ENCODE measurements at places on chromosomes 1 and 21.
A peak's percentile ranks its signal among the peaks of the same experiment; 100 is the strongest.

GRCh38 chr1:106217765-106218164, 838.7 kb upstream of the PRMT6 start:
- DNase-seq = no peak

DNA sequence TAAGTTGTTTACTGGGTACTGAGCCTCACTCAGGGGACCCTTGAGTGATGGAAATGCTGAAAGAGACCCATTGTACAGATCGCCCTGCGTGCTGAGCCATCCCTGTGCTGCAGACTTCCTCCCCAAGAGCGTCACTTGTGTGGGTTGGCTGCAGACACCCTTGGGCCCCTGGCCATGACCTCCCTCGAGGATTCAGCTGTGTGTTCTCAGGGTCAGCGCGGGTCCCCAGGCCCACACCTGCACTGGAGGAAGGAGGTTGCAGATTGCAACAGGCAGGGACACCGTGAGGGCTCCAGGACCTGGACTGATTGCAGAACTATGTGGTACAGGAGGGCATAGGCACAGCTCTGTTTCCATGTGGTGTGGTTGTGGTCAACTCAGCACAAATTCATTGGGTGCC, 4.4 kb downstream of the SNAP47 start:
- DNase-seq = no peak

- DNase-seq = peak; percentile 44
Observed at GRCh38 chr1:150168960-150169601, 19.4 kb downstream of the PLEKHO1 start.

- DNase-seq = no peak
Observed at GRCh38 chr1:10521537-10522157, 46.9 kb downstream of the PEX14 start.

- no peak for DNase-seq
Observed at GRCh38 chr1:153570874-153571273, 5.2 kb upstream of the S100A2 start.

- peak; percentile 20 for DNase-seq
Observed at GRCh38 chr1:233945573-233945972, 41.1 kb downstream of the SLC35F3 start.

DNA sequence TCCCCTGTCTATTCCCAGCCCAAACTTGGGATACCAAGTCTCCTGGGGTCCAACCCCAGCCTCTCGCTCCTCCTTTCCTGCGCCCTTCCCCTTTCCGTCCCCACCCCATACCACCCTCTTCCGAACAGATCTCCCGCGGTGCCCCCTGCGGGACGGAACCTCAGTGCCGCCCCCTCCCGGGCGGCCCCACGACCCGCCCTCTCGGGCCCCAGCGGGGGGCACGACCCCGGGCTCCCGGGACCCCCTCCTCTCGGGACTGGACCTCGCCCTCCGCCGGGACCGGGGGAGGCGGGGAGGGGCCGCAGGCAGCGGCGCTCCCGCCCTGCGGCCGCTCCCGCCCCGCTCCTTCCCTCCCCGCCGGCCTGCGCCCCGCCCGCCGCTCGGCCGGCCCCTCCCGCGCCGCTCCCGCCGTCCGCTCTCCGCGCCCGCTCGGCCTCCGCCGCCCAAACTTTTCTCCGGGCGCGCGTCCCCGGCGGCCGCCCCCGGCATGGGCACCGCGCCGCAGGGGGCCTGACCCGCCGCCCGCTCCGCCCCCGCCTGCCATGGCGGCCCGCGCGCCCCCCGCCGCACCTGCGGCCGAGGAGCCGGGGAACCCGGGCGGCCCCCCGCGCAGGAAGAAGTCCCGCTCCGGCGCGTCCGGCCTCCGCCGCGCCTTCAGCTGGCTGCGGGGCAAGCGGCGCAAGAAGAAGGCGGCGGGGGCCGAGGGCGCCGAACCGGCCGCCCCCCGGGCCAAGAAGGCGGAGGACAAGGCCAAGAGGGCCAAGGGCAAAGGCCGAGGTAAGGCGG, 39.0 kb upstream of the SYNC start:
- DNase-seq = no peak

DNA sequence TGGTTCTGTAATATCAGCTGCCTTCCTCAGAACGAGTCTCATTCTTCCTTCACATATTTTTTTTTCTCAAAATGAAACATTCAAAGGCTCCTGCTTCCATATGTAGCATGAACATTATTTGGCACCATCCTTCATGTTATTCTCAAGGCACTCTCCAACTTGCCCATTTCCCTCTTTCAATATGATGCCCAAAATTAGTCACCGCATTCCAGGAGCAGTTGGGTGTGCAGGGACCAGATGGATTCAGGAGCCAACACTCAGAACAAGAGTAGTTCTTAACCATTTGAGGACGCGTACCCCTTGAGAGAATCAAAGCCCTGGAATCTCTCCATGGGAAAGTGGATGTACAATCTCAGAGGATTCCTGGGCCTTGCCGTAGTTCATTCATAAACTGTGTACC, 50.3 kb downstream of the KCNK1 start:
- DNase-seq = no peak

GRCh38 chr1:36760081-36760480, 274.2 kb downstream of the GRIK3 start:
- no peak for DNase-seq

DNA sequence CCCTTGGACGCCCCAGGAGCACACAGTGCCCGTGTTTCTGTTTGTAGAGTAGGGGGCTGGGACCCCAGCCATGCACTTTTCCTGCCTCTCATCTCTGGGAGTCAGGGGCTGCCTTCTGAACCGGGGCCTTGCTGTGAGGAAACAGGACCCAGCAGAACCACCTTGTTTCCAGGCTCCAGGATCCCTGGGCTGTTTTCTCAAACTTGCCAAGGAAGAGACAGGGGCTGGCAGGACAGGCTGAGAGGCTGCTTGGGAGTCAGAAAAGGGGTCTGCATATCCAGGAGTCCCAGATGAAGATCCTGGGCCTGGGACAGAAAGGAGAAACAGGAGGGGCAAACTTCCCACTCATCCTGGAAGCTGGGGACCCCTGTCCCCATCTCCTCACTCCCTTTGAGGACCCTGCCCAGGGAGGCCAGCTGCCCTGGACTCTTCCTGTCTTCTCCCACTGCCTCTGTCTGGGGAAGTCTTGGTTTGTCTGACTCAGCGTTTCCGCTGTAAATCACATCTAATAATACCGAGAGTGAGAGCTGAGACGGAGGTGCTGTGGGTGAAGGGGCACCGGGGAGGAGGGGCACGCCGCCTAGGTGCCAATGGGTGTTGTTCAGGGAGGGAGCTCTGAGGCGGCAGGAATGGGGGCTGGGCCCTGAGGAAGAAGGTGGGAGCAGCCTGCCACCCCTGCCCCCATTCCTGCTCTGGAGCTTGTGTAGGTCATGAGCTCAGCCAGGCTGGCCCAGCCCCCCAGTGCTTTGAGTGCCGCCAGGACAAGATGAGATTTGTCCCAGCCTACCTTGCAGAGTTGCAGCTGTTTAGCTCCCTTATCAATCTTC, 16.7 kb downstream of the POU3F1 start:
- DNase-seq = no peak

DNA sequence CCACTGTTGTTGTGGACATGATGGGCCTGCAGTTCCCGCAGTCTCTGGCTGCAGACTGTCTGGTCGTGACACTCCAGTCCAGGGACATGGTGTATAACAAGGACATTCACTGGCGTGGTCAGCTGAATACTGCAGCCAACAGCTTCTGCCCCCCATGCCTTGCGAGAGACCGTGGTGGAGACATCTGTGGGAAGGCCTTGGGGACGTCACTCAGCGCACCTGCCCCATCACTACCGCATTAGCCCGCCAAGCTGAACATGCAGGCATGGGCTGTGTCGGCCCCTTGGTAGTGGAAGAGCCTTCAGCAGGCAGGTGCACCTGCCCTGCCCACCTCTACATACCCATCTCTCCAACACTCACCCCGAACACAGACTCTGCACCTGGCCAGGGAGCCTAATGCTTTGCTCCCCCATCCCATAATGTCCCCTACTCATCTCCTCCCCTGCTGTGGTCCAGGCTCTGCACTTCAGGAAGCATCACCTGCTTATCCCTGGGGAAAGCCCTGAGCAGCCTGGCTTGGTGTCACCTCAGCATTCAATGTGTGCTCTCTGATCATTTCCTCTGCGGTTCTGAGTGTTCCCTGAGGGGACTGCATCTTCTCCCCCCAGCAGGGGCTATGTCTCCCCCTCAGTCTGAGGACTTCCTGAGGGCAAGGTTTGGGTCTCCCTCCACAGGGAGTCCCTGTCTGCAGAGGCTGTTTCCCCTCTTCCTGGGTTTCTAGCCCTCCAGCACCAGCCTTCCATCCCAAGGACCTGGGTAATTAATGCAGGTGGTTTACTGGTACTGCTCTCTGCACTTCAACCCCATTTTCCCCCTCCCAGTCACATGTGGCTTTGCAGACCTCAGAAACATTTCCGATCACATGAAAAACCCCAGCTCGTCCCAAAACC, 3.2 kb downstream of the PGLYRP4 start:
- DNase-seq = no peak

GRCh38 chr1:34759503-34760357, at the start of gene GJB4:
GJB4 (plus strand) TSS chr1:34759740; CDS start chr1:34761255, 1,515 bp downstream.
- DNase-seq = no peak

DNA sequence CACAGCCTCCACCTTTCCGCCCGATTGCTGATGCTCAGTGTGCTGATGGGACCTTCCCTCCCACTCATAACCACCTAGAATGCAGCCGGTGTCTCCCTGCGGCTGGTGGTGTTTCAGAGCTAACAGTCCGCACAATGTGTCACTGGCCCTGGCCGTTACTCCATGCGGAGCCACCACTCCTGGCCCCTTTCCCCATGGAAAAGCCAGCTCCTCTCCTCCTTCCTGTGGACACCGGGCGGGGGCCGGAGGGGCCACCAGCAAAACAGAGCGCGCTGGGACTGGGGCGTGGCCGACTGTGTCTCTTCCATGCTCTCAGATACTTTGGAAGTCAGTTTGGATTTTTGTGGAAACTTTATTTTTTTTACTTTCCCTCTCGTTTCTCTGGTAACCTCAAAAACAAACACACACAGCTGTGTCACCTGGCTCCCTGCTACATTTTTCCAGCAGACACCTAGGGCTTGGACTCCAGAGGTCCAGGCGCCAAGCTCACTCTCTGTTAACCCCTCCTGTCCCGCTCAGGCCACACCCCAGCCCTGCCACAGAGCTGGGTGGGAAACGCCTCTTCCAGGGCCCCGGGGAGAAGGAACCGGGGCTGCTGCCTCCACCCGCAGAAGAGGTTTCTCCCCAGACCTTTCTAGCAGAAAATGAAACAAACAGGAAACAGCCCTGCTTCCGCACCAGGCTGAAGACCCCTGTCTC, 32.5 kb upstream of the COL6A2 start:
- DNase-seq = peak; percentile 75

All from astrocyte of the cerebellum (primary cell).